ENCODE measurements at places on chromosomes 6 and 20.

DNA sequence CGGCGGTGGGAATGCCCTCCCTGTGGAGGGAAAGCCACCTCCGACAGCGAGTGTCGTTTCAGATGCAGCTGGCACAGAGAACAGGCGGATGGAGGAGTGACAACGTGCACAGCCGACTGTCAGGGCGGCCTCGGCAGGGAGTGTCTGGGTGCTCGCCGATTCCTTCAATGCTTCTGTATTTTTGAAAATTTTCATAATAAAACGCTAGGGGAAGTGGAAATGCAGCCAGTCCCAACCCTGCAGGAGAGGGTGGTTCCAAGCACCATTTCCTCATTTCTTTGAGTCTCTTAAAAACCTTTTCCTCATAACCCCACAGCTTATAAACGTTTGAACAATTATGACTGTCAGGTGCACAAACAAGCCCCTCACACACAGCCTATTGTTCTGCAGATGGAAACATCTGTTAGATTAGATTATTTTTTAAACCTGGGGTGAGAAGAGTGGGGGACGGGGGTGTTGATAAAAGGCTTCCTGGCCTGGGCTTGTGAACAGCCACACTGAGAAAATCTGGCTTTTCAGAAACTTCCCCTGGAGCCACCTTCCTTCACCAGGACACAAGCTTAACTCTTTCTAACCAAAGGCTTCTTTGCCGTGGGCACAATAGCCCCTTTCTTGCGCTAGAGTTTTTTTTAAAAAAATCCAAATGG lies 228.9 kb downstream of the ANKRD60 start:
- no peak for DNase-seq

DNA sequence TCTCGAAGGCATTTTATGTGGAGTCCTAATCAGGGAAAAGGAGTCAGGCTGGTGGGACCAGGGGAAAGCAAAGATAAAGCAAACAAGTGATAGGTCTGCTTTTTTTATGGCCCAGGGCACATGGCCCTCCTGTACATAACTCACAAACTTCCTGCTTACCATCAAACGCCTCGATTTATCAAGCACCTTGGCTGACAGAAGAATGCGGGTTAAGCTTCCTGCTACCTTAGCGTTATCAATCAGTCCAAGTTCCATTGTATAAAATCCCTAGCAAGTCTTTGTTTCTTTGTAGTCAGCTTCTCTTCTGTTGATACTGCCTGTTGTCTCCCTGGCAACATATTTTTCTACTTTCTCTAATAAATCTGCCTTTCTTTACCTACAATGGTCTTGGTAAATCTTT lies 4.1 kb upstream of the TRIM27 start:
- no peak for DNase-seq

DNA sequence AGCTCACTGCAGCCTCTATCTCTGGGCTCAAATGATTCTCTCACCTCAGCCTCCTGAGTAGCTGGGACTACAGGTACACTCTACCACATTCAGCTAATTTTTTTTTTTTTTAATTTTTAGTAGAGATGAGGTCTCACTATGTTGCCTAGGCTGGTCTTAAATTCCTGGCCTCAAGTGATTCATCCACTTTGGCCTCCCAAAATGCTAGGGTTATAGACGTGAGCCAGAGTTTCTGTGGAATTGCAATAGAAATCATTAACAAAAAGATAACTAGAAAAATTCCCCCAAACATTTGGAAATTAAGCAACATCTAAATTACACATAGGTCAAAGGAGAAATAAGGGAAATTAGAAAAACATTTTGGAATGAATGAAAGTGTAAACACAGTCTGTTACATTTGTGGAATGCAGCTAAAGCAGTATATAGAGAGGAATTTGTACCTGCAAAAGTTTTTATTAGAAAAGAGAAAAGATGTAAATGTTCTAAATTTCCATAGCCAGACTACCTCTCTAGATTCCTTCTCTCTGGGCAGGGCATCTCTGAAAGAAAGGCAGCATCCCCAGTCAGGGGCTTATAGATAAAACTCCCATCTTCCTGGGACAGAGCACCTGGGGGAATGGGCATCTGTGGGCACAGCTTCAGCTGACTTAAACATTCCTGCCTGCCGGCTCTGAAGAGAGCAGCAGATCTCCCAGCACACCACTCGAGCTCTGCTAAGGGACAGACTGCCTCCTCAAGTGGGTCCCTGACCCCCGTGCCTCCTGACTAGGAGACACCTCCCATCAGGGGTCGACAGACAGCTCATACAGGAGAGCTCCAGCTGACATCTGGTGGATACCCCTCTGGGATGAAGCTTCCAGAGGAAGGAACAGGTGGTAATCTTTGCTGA lies 51.3 kb downstream of the ATRN start:
- no peak for DNase-seq

- DNase-seq: no peak
Observed at GRCh38 chr20:62660768-62661167, 18.5 kb downstream of the SLCO4A1 start.

- DNase-seq: peak; percentile 97
Observed at GRCh38 chr20:41003143-41003935, 25.3 kb upstream of the TOP1 start.

All from GM23248 (cell line).